Upper lobe of left lung (tissue), 6 donors: ENCODE measurements at places on chromosomes 3 and 15. TPM values are rescaled to one million over a fixed set of nuclear protein-coding genes. Genes with fewer than 3 reads are reported as not detected.
A peak's percentile ranks its signal among the peaks of the same experiment; 100 is the strongest.

Gene TNFAIP8L3
- 4.2 TPM for total RNA-seq

Gene NR2F2
- 29.3 TPM for total RNA-seq

Gene KLHL40
- not detected for total RNA-seq

Gene KBTBD13
- not detected for total RNA-seq

Gene RAB7A
- total RNA-seq, result 129 TPM

Gene GOLGA8H
- 1.00 TPM for total RNA-seq

Gene SNTN
- total RNA-seq, result 36.8 TPM

Gene SLC7A14
- not detected for total RNA-seq

DNA sequence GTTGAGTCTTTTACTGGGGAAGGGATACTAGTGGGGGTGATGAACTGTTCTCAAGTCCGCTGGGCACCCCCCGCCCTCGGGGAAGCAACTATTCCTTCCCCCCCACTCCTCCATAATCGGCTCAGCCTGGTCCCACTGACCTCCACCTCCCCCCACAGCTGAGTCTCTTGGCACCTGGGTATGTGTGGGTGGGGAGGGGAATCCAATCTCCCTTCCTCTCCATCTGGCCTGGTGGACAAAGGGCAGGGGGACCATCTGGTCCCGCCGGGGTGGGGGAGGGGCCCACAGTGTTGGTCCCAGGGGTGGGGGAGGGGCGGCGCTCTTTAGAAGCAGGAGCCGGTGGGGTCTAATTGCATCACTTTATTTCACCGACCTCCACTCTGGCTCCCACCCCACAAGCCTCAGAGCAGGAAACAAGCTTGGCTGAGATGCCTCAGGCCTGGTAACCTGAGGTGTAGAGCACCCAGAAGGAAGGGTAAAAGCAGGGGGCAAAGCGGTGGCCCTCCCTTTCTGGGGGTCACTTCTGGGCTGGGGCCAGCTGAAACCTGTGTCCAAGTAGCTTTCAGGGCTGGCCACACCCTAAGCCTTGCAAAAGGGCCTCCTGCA, 1.0 kb upstream of the PCBP4 start:
- H3K27ac ChIP-seq, result peak overlapping the region; percentile 95
- peak overlapping the region; percentile 89 for H3K4me3 ChIP-seq
- no peaks in the 10 kb centered on the region for H3K36me3 ChIP-seq
- peaks cover 31% of the 10 kb centered on the region for H3K4me1 ChIP-seq
- H3K27me3 ChIP-seq, result no peaks in the 10 kb centered on the region

GRCh38 chr15:74657846-74658245, 38.0 kb downstream of the EDC3 start:
- no peaks in the 10 kb centered on the region for H3K36me3 ChIP-seq
- DNase-seq, result no peak
- H3K4me1 ChIP-seq, result peaks cover 31% of the 10 kb centered on the region
- H3K27me3 ChIP-seq, result no peaks in the 10 kb centered on the region
- H3K4me3 ChIP-seq, result no peak overlapping the region
- no peak overlapping the region for H3K27ac ChIP-seq

GRCh38 chr3:10473581-10474274, 31.7 kb downstream of the ATP2B2 start:
- no peak overlapping the region for H3K27ac ChIP-seq
- H3K4me3 ChIP-seq, result no peak overlapping the region
- no peaks in the 10 kb centered on the region for H3K36me3 ChIP-seq
- DNase-seq, result no peak
- H3K4me1 ChIP-seq, result no peaks in the 10 kb centered on the region

DNA sequence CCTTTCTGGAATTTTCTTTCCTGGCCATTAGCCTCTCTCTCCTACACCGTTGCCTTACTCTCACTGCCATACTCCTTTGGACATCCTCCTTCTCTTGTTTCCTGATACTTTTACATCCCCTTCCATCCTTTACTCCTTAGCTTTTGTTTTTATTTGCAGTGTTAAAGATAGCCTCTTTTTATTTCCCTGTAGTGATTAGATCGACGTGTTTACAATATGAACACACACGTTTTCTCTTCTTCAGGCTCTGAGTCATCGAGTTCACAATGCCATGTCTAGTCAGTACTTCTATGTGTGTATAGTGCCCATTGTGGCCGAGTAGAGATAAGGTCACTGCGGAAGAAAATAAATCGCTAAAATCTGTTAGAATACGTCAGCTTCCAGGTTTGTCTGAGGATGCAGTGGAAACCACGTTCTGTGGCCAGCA, 208.5 kb downstream of the LPP start:
- H3K36me3 ChIP-seq, result no peaks in the 10 kb centered on the region
- peaks cover 21% of the 10 kb centered on the region for H3K4me1 ChIP-seq
- no peak overlapping the region for H3K4me3 ChIP-seq
- no peak for DNase-seq
- no peaks in the 10 kb centered on the region for H3K27me3 ChIP-seq

DNA sequence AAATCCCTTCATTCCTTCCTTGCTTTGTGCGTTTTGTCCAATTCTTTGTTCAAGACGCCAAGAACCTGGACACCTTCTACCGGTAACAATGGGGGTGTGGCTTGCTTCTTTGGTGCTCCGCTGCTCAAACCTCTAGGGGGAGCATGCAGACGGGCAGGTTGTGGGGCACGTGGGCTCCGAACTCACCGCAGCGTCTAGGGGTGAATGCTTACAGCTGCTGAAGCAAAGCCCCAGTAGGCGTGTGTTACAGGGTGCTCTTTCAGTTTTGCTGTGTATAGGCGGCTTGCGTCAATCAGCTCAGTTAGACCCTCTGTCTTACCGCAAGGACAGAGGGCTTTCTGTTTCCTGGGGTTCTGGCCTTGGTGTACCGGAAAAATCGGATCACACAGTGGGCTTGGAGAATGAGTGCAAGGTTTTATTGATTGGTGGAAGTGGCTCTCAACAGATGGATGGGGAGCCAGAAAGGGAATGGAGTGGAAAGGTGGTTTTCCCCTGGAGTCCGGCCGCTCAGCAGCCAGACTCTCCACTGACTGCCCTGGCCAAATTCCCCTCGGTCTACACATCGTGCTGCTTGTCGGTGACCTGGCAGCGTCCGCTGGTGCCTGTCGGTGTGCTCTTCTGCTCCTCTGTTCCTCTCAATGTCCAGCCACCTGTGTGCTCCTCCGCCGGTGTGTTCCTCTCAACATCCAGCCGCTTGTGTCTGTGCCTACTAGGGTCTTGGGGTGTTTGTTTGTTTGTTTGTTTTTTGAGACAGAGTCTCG, 1.2 kb upstream of the LRRC34 start:
- DNase-seq, result no peak
- no peaks in the 10 kb centered on the region for H3K27me3 ChIP-seq
- peaks cover 26% of the 10 kb centered on the region for H3K4me1 ChIP-seq
- no peak overlapping the region for H3K27ac ChIP-seq
- H3K36me3 ChIP-seq, result no peaks in the 10 kb centered on the region

DNA sequence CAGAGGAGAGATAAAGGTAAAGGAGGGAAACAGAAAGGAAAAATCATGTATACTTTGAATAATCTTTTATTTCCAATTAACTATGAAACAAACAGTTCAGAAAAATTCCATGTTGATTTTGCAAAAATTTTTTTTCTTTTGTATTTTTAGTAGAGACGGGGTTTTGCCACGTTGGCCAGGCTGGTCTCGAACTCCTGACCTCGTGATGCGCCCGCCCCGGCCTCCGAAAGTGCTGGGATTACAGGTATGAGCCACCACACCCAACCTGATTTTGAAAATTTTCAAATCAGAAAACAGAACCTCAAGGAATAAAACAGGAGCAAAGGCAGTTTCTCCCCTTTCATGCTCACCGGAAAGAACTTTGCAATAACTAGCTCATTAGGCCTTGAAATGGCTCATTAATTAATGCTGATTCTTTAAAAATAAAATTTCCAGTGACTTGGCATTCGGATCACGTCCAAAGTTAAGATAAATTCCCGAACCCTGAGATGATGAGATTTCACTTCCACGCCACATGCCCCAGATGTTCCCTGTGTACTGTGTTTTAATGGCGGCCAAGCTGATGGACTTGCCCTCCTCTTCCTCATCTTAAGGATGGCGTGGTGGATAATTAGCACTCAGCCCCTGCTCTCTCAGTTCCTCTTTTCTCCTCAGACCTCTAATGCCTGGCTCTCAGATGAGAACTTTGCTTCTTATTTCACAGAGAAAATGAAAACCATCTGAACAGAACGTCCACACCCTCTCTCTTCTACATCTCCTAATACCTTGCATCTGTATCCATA, 10.8 kb downstream of the BCL2L10 start:
- H3K4me1 ChIP-seq, result no peaks in the 10 kb centered on the region
- no peak overlapping the region for H3K27ac ChIP-seq
- H3K36me3 ChIP-seq, result no peaks in the 10 kb centered on the region
- peak; percentile 58 for DNase-seq

GRCh38 chr3:33071946-33072345, 25.0 kb downstream of the GLB1 start:
- H3K4me1 ChIP-seq, result no peaks in the 10 kb centered on the region
- no peaks in the 10 kb centered on the region for H3K27me3 ChIP-seq
- H3K36me3 ChIP-seq, result no peaks in the 10 kb centered on the region
- no peak for DNase-seq

DNA sequence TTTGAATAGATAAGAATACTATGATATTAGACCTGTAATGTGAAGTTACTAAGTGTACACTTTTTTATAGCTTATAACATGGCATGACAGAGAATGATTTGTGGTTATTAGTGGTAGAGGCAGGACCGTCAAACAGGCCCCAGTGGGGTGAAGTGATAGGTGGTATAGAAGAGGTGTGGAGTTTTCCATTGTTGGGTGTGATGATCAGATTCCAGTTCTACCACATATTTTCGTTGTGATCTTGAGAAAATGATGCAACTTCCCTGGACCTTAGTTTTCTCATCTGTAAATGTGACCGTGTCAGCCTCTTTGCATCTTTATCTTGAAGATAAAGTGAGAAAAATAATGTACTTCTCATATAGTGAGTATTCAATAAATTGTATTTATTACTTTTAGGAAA, 30.3 kb upstream of the UTS2B start:
- H3K4me3 ChIP-seq, result no peak overlapping the region
- no peak for DNase-seq

DNA sequence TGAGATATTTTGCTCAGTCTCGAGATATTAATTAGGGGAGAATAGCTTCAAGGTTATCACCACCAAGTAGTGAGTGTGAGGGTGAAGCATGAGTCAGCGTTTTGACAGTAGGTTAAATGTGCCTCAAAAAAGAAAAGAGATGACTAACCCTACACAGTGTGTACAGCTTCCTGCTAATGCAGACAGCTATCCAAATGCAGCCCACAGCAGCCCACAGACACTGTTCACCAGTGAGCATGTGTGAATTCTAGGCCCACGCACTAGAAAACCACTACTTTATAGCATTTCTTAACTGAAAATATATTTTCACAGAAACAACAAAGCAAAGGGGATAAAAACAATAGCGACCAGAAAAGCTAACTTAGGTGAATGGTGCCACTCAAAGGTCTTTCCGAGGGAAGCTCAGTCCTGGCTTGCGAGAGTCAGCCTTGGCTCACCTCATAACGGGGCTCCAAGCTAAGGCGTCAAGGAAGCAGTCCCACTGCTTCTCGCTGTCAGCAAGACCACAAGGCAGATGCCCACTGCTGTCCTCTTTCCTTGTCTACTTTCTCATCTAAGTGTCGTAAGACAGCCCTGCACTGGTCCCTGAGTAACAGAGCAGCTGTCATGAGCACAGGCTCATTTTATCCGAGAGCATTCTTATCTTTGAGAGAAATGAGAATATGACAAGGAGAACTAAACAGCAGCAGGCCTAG, 47.6 kb downstream of the TXNRD3 start:
- H3K27me3 ChIP-seq, result no peaks in the 10 kb centered on the region
- no peaks in the 10 kb centered on the region for H3K4me1 ChIP-seq
- no peak overlapping the region for H3K27ac ChIP-seq

DNA sequence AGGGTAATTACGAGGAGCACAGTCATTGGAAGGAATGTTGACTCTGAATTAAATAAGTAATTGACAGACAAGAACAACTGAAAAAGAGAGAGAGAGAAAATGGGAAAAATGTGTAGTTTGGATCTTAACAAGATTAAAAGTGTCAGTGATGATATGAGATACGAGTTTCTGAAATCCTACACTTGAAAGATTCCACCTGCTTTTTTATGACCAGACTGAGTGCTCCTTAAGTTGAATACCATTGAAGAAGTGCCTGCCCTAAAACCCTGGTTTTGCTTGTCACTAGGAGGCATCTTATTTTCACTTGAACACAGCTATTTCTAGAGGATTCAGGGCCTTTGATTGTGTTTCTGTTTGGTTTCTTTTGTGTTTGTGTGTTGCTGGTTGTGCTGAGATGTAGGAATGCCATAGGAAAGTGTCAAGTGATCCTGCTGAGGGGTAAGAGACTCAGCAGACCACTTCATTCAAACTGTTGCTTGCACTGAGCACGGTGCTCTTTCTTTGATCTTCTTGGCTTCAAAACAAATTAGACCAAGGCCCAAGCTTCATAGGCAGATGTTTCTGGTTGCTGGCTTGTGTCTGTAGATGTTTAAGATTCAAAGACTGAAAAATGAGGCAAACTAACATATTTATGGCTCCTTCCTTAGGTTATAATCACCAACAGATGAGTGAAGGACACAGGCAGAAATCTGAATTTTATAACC, 17.2 kb upstream of the ABHD10 start:
- no peak overlapping the region for H3K27ac ChIP-seq
- no peaks in the 10 kb centered on the region for H3K36me3 ChIP-seq
- no peak overlapping the region for H3K4me3 ChIP-seq
- DNase-seq, result no peak

GRCh38 chr3:5505163-5505562, 317.7 kb downstream of the EDEM1 start:
- H3K27ac ChIP-seq, result no peak overlapping the region
- H3K4me1 ChIP-seq, result no peaks in the 10 kb centered on the region
- no peaks in the 10 kb centered on the region for H3K36me3 ChIP-seq
- no peak overlapping the region for H3K4me3 ChIP-seq
- H3K27me3 ChIP-seq, result no peaks in the 10 kb centered on the region
- no peak for DNase-seq

DNA sequence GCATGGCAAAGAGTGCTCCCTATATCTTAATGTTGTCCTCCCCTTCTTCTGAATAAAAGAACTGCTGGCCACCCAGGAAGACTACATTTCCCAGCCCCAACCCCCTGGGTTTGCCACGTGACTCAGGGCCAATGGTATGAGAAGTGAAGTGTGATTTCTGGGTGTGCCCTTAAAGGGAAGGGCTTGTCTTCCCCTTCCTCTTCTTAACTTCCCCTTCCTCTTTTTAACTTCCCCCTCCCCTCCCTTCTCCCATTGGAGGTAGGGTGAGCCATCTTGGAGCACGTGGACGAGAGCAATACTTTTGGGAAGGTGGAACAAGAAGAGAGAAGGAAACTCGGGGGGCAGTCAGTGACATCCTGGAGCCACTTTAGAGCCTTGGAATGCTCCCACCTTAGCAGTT, 6.8 kb upstream of the KBTBD12 start:
- no peaks in the 10 kb centered on the region for H3K27me3 ChIP-seq
- no peak overlapping the region for H3K4me3 ChIP-seq
- H3K4me1 ChIP-seq, result peaks cover 13% of the 10 kb centered on the region
- no peaks in the 10 kb centered on the region for H3K36me3 ChIP-seq
- no peak overlapping the region for H3K27ac ChIP-seq

GRCh38 chr3:129313665-129314385, 35.2 kb downstream of the HMCES start:
- DNase-seq, result no peak
- H3K4me3 ChIP-seq, result no peak overlapping the region
- H3K27me3 ChIP-seq, result no peaks in the 10 kb centered on the region
- H3K27ac ChIP-seq, result peak overlapping the region; percentile 95

- H3K36me3 ChIP-seq, result no peaks in the 10 kb centered on the region
- no peak overlapping the region for H3K27ac ChIP-seq
- no peak for DNase-seq
- no peaks in the 10 kb centered on the region for H3K4me1 ChIP-seq
These were observed 116.7 kb downstream of the ERC2 start for GRCh38 chr3:56351537-56351936.
